Stimulated activated CD4-positive, alpha-beta T cell treated with anti-CD3 and anti-CD28 coated beads, TNF-alpha, amount 100 ng/mL, for 24 hours (primary cell): ENCODE measurements at places on chromosomes 2 and 18.

DNA sequence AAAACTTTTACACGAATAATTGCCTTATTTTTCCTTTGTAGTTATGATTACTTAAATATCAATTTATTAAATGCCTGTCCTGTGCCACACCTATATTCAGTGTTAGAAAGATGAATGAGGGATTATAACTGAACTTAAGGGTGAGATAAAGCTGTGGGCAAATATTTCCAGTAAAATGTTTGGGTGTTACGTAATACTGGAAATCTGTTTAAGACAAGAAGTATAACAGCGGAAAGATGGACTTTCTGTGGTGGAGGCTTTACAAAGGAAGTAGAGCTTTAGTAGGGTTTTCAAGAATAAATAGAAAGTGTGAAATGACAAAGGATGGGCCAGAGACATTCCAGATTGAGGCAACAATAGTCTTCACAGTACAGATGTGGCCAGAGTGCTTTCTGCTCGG is 927.0 kb downstream of the DPP10 start:
- no peak for DNase-seq

GRCh38 chr2:237441605-237442274 is 27.8 kb upstream of the COL6A3 start:
- no peak for DNase-seq

- DNase-seq, result no peak
Observed at GRCh38 chr18:13620818-13621445, 105.4 kb downstream of the FAM210A start.

GRCh38 chr2:160892204-160892603 is 268.0 kb upstream of the TANK start:
- DNase-seq, result no peak

GRCh38 chr2:1609485-1610095 is 134.7 kb downstream of the PXDN start:
- DNase-seq, result no peak

GRCh38 chr2:65098741-65099140 is 31.2 kb downstream of the RAB1A start:
- no peak for DNase-seq

GRCh38 chr2:160392201-160392600 is 101.4 kb downstream of the RBMS1 start:
- DNase-seq, result no peak

DNA sequence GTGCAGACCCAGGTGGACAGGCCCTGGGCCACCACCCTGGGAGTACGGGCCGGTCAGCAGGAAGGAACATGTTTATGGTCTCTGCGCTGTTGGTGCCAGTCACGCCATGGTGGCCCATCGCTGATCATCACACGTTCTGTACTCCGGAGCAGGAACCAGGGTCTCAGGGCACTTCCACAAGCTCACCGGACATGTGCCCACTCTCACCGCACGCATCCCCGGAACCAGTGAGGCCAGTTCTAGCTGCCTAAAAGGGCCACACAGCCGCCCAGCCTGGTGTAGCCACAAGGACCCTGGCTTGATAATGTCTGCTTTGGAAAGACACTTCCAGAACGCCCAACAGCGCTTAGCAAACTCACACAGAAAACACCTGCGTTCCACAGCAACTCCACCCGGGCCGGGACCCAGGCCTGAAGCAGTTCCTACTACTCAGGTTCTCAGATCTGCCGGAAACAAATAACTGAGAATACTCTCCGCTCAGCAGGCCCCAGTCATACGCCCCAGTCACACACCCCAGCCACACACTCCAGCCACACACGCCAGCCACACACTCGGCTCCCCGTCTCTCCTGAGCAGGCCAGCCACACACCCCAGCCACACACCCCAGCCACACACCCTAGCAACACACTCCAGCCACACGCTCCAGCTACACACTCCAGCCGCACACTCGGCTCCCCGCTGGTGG is 123.3 kb downstream of the HDAC4 start:
- no peak for DNase-seq
